Stimulated activated CD8-positive, alpha-beta memory T cell treated with anti-CD3 and anti-CD28 coated beads, Interleukin-7, amount 100 ng/mL, for 1 hour (primary cell): ENCODE measurements at places on chromosomes 4 and X.

- DNase-seq = no peak
These were observed 26.3 kb downstream of the FLNA start for GRCh38 chrX:154348114-154348531.

GRCh38 chrX:129525162-129525561 is 1.9 kb upstream of the SMARCA1 start:
- DNase-seq = no peak

DNA sequence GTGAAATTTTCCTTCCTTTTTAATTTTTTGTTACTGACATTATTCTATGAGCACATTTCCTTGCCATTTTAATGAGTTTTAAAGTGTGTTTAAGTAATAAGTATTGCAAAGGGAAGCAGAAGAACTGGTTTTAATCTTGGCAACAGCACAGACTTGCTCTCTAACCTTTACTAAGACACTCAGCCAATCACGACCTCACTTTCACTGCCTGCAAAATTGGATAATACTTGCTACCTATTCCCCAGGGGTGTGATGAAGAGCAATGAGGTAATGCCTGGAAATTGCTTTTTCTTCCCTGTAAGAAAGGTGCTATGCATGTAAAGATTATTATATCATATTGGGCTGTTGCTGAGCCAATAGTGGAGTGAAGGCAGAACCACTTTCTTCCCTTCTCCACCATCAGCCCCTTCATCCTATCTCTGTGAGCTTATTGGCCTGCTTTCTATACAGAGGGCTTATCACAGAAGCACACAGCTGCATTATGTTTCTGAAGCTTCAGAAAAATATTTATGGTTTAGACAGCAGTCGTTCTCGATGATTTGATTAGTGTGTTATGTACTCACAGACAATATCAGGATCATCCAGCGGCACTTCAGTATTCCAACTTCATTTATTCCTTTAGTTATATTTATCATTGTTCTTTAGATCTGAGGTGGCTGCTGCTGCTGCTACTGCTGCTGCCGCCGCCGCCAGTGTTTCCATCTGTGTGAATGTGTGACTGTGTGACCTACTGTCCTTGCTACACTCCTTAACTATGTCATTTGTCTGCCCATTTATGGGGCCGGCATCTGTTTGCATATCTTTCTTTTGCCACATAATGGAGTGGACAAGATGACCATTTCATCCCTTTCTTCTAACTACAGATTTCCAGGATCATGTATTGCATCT is 255.1 kb downstream of the C4orf33 start:
- no peak for DNase-seq

- no peak for DNase-seq
These were observed 27.7 kb upstream of the RPL34 start for GRCh38 chr4:108592674-108592986.

DNA sequence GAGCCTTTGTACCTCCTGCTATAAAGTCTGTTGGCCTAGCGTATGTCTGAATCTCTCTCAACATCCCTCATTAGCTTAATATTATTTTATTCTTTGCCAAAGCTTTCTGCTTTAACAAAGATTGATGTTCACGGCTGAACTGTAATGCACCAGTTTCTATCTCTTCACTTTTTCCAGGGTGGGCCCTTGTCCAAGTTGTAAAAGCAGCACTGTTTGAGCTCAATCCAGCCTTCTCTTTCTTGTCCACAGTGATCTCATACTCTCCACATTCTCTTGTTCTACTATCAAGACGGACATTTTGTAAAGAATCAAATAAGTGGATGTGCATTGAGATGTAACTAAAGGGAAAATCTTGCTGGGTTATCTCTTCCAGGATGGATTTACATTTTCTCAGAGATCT is 34.4 kb upstream of the RTL3 start:
- no peak for DNase-seq

DNA sequence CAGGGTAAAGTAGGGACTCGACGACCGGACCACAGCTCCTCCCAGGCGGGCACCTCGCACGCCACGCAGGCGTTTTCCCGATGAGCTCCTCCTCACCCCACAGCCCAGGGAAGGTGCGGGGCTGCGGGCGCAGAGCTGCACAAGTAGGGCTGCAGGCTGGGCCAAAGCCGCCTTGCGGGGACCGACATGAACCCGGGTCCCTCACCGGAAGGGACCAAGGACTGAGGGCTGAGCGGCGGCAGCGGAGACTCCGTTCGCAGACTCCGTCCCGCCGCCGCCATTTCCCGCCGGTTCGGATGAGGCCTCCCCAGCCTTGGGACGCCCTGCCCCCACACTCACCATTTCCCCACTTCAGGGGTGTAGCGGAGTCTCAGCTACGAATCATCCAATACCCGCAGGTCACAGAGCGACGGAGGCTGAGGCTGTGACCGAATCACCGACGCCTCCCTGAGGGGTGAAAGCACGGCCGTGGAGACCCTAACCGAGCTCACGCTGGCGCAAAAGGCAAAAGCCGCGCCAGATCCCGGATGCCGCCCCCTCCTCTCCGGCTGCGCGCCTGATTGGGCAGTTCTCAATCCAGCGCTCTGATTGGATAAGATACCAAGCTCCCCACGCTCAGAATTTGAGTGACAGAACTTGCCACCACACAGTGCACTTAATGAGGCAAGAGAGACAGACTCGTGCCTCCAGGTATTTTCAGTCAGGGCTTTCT is at the start of gene ZNF732:
ZNF732 (minus strand) TSS at position 506 of the 712 bp plus-strand sequence; CDS start at position 342, 164 bp downstream.
- no peak for DNase-seq

DNA sequence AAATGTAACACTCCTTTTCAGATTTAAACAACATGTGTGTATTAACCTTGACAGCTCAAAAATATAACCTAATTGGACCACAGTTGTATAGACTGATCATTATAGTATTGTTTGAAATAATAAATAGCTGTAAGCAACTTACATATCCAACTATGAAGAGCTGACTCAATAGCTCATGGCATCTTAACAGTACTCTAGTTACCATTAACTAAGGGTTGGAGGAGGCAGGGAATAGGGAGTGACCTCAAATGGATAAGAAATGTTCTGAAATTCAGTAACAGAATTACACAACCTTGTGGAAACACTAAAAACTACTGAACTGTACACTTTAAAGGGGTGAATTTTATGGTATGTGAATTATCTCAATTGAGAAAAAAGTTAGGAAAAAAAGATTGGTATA is 136.5 kb upstream of the CPEB2 start:
- no peak for DNase-seq

DNA sequence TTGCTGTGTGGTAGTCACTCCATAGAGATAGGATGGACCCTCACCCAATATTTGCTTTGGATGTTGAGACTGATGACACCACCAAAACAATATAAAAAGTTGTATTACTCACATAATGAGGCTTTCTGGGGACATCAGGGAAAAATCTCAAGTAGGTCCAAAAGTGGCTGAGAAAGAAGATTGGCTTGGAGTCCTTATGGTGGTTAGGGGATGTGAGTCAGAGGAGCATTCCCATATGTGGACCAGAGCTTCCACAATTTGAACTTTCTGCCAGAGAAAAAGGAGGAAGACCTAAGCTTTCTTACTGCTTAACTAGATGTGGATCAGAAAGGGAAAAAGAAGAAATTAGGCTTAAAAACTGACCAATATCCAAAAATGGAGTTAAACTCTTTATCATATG is 460.5 kb downstream of the SH3BGRL start:
- DNase-seq = no peak

- no peak for DNase-seq
These were observed 296.7 kb downstream of the ASMT start for GRCh38 chrX:1911401-1912128.

DNA sequence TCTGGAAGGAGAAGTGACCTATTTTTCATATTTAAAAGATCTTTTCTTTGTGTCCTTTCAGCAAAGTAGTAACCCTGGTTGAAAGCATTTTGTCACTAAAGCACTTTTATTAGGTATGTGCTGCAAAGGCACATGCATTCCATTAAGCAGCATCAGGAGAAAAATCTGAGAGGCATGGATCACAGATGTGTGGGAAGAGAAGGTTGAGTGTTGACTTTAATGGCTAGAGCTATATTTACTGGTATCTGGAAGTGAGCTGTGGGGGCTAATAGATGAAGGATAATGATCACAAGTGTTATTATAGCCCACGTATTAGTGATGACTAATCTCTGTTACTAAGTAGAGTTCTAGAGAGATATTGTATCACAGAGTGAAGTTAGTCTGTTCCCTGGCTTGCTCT is 1520.7 kb downstream of the ARAP2 start:
- no peak for DNase-seq

DNA sequence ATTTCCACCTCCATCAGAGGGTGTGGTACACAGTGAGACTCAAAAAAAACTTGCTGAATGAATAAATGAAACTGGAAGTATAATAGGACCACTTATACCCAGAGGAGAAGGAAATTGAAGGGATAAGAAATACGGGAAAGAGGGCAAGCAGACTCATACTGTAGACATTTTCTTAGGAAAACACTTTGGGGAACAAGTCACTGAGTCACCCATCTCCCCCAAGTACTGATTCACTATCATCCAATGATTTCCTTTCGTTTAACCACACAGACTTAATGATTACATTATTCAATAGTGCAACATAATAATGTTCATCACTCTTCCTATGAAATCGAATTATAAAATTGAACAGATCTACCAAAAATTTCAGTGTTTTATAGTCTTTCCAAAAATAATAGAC is 97.1 kb downstream of the LDB2 start:
- DNase-seq = no peak

DNA sequence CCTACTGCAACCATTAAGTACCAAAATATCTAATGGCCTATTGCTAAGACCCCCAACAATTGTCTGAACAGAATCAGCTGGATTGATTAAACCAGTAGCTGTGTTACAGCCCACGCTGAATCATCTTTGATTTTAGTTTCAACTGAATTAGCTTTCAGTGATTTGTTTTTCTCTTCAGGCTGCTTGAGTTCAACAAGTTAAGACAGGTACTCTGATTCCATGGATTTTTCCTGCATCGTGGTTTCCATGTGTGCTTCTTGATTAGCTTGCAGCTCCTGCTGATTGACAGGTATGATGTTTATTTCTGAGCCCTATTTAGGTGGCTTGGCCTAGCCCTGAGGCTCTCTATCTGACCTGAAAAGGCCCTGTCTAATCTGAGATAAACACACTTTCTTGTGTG is 91.3 kb downstream of the GUCY2F start:
- no peak for DNase-seq

DNA sequence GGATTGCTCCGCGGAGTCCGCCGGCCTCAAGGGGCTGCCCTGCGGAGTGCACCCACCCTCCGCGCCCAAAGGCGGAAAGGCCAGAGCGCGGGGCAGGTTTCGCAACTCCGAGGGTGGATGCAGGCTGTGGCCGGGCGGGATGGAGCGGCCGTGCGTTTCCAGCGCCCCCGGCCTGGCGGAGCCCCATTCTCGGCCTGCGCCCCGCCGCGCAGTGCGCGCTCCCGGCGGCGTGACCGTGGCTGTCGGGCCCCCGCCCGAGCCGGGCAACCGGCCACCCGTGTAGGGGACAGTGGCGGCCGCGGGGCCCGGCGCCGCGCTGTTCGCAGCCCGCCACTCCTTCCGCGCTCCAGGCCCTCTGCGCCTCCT is 331 bp downstream of the SETD7 start:
- DNase-seq = no peak

DNA sequence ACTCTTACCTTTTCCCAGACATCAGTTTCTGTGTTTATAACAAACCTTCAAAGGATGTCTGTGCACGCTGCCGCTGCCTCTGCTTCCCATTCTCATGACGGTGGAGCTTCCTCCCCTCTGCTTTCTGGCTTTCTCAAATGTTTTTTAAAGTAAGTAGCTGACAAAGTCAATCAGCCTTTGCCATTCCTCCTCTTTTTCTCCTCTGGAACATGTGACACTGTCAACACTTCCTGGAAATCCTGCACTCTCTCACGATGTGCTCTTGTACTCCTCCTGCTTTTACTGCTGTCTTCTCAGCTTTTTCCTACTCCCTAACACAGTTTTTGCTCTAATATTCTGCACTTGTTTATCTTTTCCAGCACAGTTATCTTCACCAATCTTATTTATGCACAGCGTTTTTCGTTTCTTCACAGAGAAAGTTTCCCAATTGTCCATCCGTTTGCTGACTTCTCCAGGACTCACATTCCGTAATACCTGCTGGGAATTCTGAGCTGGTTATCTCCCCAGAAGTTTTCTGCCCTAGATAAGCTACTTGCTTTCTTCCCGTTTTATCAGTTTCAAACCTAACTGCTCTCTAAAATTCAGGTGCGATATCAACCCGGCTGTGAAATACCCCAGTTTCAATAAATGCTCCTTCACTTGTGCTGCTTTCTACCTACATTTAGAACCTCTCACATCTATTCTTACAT is 465.6 kb upstream of the AGA start:
- DNase-seq = no peak

GRCh38 chr4:137310593-137311490 is 221.5 kb downstream of the PCDH18 start:
- no peak for DNase-seq

- no peak for DNase-seq
These were observed 86.0 kb downstream of the FAT4 start for GRCh38 chr4:125400756-125401155.

- no peak for DNase-seq
These were observed 40.1 kb upstream of the GAB1 start for GRCh38 chr4:143296397-143297067.

GRCh38 chr4:106987311-106987710 is 48.8 kb downstream of the DKK2 start:
- DNase-seq = no peak

DNA sequence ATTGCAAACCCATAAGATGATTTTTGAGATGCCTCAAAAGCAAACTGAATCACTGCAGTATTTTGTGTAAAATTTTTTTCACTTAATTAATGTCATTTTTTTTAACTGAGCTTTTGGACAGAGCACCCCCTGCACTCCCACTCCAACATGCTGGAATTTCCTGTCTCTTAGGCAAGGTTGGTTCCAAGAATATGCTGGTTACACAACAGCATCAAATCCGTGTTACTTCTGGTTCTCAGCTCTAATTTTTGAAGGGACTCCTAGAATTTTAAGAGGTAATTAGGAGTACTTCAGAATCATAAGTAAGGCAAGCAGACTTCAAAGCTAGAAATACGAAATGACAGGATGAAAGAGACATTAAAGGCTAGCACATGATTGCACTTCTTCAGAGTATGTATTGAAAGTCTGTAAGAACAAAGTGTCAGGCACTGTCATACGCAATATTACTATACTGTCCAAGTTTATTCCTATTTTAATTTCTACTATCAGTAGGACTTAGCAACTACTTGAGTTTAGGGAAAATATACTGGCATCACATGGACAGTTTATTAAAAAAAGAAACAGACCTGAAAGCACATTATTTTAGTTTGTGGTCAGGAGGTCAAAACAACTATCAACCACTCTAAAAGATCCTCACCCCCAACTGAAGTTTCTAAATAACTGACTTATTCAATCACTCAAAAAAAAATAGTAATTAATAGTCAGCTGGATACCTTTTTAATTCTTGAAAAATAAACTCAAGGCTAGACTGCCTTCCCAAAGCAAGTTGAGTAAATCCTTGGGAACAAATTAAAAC is 1.6 kb upstream of the JCHAIN start:
- DNase-seq = no peak

DNA sequence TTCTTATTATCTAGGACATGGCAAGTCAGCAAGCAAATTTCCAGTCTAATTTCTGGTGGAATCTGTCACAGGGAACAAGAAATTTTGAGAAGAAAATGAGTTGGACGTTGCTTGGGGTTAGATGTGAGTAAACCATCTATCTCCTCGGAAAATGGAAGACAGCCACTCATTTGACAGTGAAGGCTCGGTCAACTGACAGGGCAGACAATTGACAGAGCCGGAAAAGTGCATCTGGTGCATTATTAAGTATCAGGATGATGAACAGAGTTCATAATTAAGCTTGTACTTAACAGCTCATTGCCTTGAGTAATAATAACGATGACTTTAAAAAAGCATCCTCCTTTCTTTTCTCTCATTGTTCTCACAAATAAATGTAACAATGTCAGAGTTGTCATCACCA is 168.4 kb downstream of the MAD2L1 start:
- no peak for DNase-seq
